Sciatic nerve (tissue), 2 donors: ENCODE measurements at places on chromosomes 3 and 15. TPM values are rescaled to one million over a fixed set of nuclear protein-coding genes. Genes with fewer than 3 reads are reported as not detected.
A peak's percentile ranks its signal among the peaks of the same experiment; 100 is the strongest.

Gene NIPA2
- 35.1 TPM for total RNA-seq

- DNase-seq = no peak
Measured at GRCh38 chr15:57017024-57017423, 98.6 kb downstream of the TCF12 start.

GRCh38 chr3:184663756-184664155, 48.1 kb downstream of the MAGEF1 start:
- DNase-seq = no peak

GRCh38 chr3:62529230-62529629, 155.9 kb upstream of the FEZF2 start:
- DNase-seq = no peak

Gene ZDHHC19
- not detected for total RNA-seq

GRCh38 chr3:126348308-126348920, 8.8 kb downstream of the KLF15 start:
- DNase-seq = peak; percentile 40

DNA sequence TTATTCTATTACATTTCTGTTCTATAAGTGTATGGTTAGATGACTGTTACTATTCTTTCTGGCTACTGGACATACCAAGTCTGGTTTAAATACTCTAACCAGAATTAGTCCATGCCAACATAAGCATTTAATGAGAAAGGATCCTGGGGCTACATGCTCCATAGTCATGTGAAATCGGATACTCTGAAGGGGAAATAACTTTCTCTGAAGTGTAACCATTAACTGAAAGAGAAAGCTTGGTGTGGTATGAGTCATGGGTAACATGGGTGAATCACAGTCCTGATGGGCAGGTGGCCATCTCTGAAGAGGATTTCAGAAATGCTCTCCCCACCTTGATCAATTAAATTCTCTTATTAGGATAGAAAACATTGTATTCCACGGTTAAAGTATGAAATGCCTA, 69.4 kb downstream of the FHIT start:
- DNase-seq = no peak

DNA sequence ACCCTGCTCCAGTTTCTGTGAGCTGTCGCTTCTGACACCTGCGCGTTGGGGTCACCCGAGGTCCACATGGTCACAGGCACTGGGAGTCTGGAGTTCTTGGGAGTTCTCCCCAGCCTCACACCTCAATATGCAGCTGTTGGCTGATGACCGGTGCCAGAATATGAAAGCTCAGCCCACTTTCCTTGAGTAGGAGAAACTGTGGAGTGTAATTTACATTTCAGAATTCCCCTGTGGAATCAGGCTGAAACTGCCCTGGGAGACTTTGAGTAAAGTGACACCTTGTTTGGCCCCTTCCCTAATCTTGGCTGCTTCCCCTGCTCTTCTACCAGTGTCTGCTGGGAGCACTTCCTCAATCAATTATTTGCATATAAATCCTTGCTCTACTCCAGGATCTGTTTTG, 255.9 kb downstream of the NFKBIZ start:
- no peak for DNase-seq

Gene LRRC34
- total RNA-seq = 4.7 TPM

- DNase-seq = no peak
Measured at GRCh38 chr3:5874931-5875341, 687.4 kb downstream of the EDEM1 start.

Gene SPESP1
- total RNA-seq = 2.0 TPM

DNA sequence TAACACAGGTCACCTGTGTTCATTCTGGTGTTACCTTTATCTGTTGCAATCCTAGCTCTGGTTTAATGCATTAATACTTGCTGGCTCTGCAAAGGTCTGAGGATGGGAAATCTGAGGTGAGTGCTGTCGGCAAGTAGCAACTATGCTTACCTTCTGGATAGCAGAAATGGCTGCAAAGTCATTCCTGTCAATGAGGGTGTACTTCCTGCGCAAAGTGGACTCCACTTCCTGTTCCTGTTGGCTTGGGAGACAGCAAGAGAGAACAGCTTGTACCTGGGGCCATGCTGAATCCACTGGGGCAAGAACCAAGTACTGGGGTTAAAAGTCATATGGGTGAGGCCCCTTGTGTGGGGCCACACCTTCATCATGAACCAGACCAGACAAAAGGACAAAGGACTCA, 37.3 kb downstream of the KIF9 start:
- DNase-seq = no peak

DNA sequence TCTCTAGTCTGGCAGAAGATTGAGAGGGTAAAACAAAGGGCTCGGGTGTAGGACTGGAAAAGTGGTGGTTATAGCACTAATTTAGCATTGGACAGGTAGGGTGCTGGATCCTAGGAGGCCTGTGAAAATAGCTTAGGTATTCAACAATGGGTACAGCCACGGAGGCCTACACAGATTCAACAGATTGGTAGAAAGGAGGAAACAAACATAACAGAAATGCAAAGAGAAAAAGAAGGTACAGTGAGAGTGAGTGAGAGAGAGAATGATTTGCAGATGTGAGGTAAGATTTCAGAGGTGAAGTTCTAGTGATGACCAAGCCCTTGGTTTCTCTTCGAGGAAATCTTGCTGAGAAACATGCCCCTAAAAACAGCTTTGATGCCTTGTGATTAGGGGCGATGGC, 37.9 kb downstream of the ADIPOQ start:
- DNase-seq = no peak

Gene CTDSPL
- total RNA-seq = 71.2 TPM

GRCh38 chr15:39462691-39463090, 118.2 kb upstream of the THBS1 start:
- DNase-seq = no peak

- no peak for DNase-seq
Measured at GRCh38 chr3:108538083-108538482, 27.7 kb upstream of the MYH15 start.
